Mucosa of descending colon (tissue), 3 donors: ENCODE measurements at places on chromosomes 13 and 19. TPM values are rescaled to one million over a fixed set of nuclear protein-coding genes. Genes with fewer than 3 reads are reported as not detected.

DNA sequence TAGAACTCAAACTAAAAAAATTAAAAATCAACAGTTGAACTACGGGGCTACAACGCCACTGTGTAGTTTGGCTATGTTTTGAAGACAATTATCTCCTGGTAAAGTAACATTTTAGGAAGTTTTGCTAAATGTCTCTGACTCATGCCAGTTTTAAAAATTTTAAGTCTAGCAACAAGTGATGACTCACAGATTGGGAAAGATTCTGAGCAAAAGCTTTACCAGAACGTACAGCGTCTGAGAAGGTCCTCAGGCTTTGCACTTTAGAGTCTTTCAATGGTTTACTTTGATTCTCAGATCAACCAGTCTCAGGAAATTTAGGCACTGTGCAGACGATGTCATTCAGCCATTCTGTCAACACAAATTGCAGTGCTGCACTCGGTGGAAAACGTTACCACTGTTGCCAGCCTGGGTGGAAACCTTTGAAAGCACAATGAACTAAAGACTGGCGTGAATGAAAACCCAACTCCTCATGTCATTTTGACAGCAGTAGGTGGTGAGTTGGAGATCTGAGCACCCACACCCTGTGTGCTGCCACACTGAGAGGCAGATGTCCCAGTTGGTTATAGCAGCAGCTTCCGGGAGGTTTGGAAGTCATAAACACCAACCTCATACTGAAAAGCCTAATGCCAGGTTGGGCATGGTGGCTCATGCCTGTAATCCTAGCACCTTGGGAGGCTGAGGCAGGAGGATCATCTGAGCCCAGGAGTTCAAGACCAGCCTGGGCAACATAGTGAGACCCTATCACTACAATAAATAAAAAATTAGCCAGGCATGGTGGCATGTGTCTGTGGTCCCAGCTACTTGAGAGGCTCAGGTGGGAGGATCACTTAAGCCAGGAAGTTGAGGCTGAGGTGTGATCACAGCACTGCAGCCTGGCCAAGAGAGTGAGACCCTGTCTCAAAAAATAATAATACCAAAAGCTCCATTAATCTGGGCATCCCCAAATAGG is 6.3 kb upstream of the WTIP start:
- no peak for DNase-seq

DMWD gene
- total RNA-seq, result 43.7 TPM

GRCh38 chr13:59342400-59342799 is 821.3 kb downstream of the DIAPH3 start:
- DNase-seq, result no peak

PROZ gene
- total RNA-seq, result not detected

GRCh38 chr13:70087247-70087646 is 20.4 kb upstream of the ATXN8OS start:
- no peak for DNase-seq

DNA sequence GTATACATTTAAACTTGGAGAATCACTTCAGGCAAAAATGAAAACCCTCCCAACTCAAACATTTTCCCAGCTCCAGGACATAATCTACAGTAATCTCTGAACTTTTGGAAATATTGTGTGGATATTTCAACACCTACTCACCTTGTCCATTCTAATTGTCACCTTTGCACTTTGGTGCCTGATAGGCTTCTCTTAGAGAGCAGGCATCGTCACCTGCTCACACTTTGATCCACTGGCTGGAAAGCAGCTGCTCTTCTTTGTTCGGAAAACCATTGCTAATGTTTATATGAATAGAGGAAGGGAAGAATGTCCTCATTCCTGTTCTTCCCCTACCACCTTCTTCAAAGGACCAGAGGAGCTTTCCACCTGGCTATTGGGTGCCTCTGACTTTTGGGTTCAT is 411.2 kb downstream of the FGF9 start:
- DNase-seq, result no peak

ZNF536 gene
- 1.3 TPM for total RNA-seq

GRCh38 chr19:11578258-11579142 is 1.1 kb upstream of the ACP5 start:
- peak; percentile 81 for DNase-seq

GRCh38 chr19:9891609-9892373 is 44.5 kb downstream of the OLFM2 start:
- DNase-seq, result no peak

IGFL2 gene
- 0.53 TPM for total RNA-seq
